RCC 7860 (cell line): ENCODE measurements at places on chromosomes 5 and 9.

GRCh38 chr9:110157823-110158664 lies 49.9 kb downstream of the C9orf152 start:
- no peak for DNase-seq

DNA sequence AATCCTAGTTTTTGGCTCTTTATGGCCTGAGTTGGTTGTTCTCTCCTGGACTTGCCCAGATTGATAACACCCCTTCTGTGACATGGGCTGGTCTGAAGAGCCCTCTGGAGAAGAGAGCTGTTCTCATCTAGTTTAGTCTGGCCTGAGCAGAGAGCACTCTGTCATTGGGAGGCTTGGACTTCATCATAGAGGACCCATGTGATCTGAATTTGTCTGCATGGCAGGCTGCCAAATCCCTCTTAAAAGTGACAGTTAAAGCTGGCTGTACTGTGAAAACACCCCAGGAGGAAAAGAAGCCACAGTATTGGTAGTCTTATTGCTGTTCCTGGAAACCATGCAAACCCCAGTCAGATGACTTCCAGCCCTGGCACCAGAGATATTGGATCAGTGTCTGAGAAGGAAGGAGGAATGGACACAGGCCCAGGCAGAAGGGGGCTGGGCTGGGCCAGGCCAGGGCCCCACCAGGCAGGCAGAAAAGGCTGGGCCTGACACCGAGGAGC lies 3.7 kb upstream of the WDR31 start:
- no peak for DNase-seq

GRCh38 chr5:90554358-90555006 lies 4.1 kb upstream of the ADGRV1 start:
- DNase-seq: no peak

DNA sequence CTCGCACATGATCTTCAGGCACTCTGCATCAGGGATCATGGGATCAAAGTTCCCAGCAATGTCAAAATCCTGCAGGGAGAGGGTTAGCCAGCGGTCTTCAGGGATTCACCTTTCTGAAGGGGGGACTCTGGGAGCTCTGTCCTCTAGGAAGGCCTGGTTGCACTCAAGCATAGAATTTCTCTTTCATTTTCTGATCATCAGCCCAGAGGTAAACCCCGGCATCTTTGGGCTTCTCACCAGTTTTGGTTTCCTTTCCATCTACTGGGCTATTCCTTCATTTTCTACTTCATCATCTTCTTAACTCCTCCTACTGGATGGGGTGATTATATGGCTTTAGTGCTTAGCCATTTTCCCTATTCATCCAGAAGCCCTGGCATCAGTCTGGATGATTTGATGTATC lies 4.6 kb upstream of the DND1 start:
- no peak for DNase-seq

- peak; percentile 97 for DNase-seq
Observed at GRCh38 chr5:136235321-136235720, 42.4 kb upstream of the SMIM32 start.

DNA sequence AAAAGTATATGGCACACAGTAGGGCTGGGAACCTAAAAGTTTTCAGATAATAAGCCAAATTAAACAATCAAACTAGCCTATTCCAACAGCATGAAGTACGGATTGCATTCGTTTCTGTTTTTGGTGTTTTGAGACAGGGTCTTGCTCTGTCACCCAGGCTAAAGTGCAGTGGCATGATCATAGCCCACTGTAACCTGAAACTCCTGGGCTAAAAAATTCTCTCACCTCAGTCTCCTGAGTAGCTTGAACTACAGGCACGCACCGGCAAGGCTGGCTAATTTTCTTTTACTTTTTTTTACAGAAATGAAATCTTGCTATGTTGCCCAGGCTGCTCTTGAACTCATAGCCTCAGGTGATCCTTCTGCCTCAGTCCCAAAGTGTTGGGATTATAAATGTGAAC lies 5.2 kb downstream of the RFX3 start:
- DNase-seq: no peak

DNA sequence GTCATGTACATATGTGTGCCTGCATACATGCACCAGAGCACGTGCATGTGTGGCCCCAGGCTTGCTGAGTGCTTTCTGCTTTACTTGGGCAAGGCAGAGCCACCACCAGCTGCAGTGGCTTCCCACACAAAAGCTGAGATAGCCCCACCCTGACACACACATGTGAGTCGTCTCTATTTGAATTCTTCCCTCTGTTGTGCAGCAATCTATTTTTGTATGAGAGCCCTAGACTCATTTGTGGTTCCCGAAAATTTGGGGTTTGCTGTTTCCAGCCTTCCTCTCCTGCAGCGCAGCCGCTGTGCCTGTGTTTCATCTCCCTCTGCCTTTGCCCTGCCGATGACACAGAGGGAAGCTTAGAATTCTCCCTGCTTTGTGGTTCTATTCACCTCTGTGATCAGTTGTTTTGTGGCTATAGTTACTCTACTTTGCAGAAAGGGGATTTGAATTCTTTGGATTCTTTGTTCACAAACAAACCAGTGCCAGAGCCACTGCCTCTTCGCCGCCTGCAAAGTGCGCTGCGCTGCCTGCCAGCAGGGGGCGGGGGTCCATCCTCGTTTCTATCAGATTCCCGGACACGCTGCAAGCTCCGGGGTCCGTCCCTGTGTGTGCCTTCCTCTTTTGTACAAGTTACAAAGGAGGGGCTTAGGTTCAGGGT lies 95.8 kb upstream of the DAP start:
- peak; percentile 87 for DNase-seq

DNA sequence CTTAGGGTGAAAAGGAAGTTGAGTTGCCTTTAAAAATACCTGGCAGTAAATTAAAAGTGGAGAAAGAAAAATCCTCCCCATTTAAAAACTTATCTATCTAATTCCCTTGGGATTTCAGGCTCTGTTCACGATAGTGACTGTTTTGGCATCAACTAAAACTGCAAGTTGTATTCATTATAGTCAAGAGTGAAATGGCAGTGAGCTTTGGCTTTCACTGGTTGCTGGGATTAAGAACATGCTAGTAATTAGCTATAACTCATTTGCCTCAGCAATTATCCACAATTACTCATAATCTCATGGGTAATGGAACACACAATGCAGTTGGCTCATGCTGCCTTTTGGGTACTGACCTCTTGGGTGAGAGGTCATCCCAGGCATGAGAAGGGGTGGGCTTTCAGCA lies 250.1 kb downstream of the GAS1 start:
- DNase-seq: no peak

DNA sequence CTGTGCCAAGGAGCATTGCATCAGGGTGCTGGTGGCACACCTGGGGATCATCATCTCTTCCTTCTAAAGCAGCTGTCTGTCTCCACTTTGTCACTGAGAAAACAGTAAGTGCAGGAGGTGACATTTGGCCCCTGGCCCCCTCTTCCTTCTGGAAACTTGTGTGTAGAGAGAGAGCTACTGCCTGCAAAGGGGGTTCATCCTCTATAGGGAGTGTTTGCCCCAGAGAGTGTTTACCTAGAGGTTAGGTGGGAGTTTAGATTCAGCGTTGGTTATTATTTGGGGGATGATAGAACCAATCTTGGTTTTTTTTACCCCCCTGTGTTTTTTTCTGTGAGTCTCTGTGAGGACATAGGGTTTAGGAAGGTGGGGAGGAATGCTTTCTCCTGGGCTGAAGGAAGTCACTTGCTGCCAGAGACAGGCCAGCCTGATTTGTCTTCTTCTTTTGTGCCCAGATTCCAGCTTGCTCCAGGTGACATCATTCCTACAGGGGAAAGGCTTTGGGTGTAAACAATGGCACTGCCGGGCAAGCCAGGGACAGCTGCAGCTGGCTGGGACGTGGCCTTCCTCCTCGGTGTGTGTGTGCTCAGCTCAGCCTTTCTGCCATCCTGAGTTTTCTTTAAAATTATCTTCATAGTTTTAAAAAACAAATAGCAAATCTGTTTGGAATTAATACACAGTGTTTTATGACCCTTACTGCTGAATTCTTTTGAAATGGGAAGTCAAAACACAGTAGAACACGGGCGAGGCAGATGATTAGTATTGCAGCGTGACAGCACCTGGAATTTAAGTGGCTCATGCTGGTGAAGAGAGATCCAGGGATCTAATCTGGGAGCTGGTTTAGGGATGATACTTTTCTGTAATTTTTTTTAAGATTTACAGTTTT lies 24.5 kb downstream of the PRRC2B start:
- no peak for DNase-seq

DNA sequence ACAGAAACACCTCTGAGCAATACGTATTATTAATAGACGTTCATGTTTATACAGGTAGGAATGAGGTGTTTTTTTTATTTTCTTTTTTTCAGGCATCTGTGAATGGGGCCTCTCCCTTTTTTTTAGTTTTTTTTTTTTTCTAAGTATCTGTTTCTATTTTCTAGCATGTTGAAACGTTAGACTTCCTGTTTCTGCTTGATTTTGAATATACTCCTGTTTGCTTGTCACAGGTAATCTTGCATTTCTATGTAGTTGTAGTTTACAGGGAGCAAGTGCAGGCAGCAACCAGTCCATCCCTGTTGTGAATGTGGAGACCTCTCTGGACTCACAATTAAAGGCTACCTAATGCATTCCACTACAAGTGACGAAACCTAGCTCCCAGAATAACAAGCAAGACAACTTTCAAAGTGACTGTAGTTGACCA lies 22.8 kb upstream of the TNFAIP8 start:
- no peak for DNase-seq

- DNase-seq: peak; percentile 57
Observed at GRCh38 chr9:125700791-125701190, 6.2 kb downstream of the MAPKAP1 start.

DNA sequence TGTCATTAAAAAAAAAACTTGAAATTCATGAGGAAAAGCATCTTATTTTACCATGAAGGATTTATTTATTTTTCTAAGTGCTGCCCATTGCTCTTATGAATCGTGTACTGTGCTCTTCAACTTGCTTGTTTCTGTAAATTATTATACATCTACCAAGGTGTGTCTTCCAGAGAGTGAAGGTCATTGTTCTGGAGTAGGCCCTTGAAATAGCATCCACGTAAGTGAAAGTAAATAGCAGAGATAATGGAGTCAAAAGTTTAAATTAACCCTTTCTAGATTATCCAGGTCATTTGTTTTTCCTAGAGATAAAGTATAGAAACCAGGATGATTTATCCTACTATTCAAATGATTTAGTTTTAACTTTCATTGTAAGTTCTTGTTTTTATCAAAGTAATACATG lies 473.1 kb downstream of the DIRAS2 start:
- DNase-seq: no peak

DNA sequence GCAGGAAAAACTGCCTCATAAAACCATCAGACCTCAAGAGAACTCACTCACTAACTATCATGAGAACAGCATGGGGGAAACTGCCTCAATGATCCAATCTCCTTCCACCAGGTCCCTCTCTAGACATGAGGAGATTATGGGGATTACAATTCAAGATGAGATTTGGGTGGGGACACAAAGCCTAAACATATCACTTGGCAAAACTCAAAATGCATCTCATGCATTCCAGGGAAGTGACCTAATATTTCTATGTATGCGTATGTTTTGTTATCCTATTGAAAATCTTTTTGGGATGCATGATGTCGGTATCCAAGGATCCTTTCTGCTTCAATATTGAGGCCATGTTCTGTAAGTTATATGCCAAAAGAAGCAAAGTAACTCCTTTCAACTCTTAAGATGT lies 174.0 kb downstream of the PLK2 start:
- no peak for DNase-seq

- DNase-seq: no peak
Observed at GRCh38 chr9:14563902-14564624, 129.2 kb downstream of the ZDHHC21 start.

- no peak for DNase-seq
Observed at GRCh38 chr9:117546894-117547678, 132.2 kb upstream of the ASTN2 start.

GRCh38 chr5:107368615-107369014 lies 302.1 kb downstream of the EFNA5 start:
- no peak for DNase-seq

DNA sequence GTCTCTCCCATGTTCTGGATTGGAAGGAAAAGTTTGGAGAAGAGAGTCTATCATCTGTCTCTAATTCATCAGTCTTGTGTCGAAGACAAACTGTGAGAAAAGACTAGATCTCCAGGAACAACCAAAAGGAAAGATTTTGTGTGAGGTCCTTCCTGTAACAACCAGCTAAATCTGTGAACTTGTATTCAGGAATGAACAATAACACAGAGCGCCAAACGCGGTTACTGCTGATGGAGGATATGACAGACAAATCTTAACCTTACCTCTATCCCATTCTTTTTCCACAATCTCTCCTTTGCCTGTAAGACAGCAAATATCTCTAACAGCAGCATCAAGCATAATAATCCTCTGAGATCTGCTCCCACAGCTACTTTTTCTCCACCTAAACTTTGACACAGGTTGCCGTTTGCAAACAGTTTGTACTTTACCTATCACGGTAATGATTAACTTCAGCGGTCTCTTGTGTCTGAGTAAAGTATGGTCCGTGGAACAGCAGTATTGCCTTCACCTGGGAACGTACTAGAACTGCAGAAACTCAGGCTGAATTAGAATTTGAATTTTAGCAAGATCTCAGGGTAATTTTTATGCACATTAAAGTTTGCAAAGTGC lies 387.6 kb downstream of the ELAVL2 start:
- DNase-seq: no peak

DNA sequence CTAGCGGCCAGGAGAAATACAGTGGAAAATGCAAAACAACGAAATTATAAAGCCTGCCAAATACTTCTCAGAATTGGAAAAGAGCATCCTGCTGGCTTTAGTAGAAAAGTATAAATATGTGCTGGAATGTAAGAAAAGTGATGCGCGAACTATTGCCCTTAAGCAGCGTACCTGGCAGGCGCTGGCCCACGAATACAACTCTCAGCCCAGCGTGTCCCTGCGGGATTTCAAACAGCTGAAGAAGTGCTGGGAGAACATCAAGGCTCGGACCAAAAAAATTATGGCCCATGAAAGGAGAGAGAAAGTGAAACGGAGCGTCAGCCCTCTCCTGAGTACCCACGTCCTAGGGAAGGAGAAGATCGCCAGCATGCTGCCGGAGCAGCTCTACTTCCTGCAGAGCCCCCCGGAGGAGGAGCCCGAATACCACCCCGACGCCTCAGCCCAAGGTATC lies 15.0 kb downstream of the MSANTD3 start:
- DNase-seq: no peak

- no peak for DNase-seq
Observed at GRCh38 chr9:98995971-98996504, 52.3 kb downstream of the COL15A1 start.
